ENCODE measurements at places on chromosomes 5 and 9. TPM values are rescaled to one million over a fixed set of nuclear protein-coding genes. Genes with fewer than 3 reads are reported as not detected.

GRCh38 chr5:169185626-169186025 is 115.3 kb downstream of the SLIT3 start:
- no peak overlapping the region for H3K4me3 ChIP-seq
- no peaks in the 10 kb centered on the region for H3K27me3 ChIP-seq
- H3K27ac ChIP-seq: no peak overlapping the region

GRCh38 chr5:160119905-160120266 is 636 bp upstream of the PWWP2A start:
- no peak overlapping the region for H3K4me3 ChIP-seq
- no peak overlapping the region for H3K27ac ChIP-seq
- no peaks in the 10 kb centered on the region for H3K4me1 ChIP-seq
- no peaks in the 10 kb centered on the region for H3K27me3 ChIP-seq

DNA sequence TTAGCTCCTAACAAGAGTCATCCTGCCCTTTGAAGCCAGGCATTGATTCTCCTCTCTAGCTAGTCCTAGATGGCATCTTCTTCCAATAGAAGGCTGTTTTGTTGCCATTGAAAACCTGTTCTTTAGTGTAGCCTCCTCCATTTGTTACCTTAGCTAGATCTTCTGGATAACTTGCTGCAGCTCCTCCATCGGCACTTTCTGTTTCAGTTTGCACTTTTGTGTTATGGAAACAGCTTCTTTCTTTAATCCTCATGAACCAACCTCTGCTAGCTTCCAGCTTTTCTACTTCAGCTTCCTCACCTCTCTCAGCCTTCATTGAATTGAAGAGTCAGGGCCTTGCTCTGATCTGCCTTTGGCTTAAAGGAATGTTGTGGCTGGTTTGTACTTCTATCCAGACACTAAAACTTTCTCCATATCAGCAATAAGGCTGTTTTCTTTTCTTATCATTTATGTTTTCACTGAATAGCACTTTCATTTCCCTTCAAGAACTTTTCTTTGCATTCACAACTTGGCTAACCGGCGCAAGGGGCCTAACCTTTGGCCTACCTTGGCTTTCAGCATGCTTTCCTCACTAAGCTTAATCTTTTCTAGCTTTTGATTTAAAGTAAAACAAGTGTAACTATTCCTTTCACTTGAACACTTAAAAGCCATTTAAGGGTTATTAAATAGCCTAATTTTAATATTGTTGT is 166.5 kb upstream of the SLC12A2 start:
- H3K4me1 ChIP-seq: no peaks in the 10 kb centered on the region
- H3K4me3 ChIP-seq: no peak overlapping the region
- no peaks in the 10 kb centered on the region for H3K27me3 ChIP-seq
- no peak for DNase-seq
- H3K36me3 ChIP-seq: no peaks in the 10 kb centered on the region
- no peak overlapping the region for H3K27ac ChIP-seq

DNA sequence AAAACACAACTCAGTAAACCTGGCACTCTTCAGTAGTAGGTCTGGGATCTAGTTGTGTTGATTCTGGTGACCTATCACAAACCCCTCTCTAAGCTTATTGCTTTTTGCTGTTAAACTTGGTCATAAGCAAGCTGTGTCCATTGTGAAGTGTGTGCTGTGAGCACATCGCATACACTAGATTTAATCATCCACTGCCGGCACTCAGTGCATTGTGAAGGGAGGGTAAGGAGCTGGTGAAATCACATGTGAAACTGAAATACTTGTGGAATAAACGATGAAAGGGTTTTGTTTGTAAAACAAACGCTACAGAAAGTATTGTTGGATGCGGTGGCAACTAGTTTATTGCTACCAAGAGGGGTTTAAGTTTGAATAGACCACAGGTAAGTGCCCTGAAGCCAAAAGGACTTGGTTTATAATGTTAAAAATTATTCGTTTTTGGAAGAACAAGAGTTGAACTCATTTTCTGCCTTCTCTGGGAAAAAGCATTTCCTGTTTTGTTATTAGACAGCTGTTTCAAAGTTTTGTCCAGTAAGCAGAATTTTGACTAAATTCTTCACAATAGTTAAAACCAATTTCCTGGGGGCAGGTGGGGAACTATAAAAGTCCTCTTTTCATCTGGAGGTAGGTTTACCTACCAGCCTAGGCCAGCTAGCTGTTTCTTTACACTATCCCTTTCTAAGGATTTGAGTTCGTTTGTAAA is 24.6 kb downstream of the TJP2 start:
- no peak overlapping the region for H3K4me3 ChIP-seq
- no peak overlapping the region for H3K27ac ChIP-seq
- H3K4me1 ChIP-seq: no peaks in the 10 kb centered on the region
- no peaks in the 10 kb centered on the region for H3K36me3 ChIP-seq

SLC4A9 gene
- not detected for total RNA-seq

SAXO1 gene
- total RNA-seq: under 0.01 TPM

All from IMR-90 (cell line).